ENCODE measurements at places on chromosomes 7 and 10.

GRCh38 chr10:102152545-102152890 lies 329 bp downstream of the NOLC1 start:
- DNase-seq = no peak

GRCh38 chr10:83516788-83517187 lies 622.5 kb upstream of the GHITM start:
- no peak for DNase-seq

DNA sequence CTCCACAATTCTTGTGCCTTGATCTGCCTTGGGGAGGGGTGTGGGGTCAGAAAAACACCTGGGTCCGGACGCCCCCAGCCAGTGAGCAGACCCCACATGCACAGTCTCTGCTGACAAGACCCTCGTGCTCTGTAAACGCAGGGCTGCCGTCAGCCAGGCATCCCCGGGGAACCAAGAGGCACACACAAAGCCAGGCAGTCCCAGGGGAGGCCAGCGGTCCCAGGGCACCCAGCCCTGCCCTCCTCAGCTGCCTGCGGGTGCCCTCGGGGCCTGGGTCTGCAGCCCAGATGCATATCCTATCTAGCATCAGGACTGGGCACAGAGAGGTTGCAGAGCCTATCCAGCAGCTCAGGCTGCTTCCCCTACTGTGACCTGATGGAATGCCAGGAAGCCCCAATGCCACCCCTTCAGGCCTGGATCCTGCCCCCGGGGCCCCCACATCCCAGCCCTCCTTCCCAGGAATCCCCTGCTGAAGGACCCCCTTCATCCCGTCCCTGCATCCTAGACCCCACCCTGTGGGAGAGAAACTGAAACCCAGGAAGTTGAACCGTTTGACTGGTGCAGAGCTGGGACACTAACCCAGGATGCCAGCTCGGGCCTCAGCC lies 92.4 kb downstream of the MICALL2 start:
- no peak for DNase-seq

DNA sequence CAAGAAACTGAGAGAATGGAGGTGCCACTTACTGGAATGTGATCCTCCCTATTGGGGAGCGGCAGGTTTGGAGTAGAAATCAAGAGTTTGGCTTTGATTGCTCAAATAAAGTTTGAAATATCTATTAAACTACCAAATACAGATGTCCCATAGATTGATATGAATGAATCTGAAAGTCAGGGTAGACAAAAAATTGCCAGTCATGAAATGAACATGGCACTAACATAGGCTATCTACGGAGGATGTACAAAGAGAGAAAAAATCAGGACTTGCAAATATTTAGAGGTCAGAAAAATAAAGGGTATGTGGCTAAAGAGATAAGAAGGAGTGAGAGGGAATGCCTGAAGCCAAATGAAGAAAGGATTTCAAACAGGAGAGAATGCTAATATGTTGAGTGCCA lies 119.9 kb downstream of the PCDH15 start:
- no peak for DNase-seq

DNA sequence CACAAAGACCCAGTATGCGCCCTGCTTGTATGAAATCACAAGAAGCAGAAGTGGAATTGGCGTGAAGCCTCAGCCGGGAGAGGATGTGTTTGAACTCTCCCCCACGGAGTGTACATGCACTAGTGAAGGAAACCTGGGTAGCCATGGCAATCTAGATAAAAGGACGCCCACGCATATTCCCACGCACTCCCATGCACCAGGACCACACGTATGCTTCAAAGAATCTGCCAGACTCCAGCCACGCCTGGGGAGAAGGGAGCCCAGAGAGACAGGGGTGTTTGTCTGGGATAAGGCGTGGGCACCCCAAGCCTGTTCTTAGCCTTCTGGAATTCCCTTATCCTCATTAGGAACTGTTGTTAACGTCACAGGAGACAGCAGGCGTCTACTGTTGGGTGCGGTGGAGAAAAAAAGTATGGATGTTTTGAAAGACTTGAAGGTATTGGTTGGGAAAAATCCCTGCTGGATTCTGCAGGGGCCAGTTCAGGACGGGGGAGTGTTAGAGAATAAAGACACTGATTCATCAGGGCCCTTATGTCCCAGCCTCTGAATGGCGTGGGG lies 28.9 kb upstream of the ECHDC3 start:
- no peak for DNase-seq

DNA sequence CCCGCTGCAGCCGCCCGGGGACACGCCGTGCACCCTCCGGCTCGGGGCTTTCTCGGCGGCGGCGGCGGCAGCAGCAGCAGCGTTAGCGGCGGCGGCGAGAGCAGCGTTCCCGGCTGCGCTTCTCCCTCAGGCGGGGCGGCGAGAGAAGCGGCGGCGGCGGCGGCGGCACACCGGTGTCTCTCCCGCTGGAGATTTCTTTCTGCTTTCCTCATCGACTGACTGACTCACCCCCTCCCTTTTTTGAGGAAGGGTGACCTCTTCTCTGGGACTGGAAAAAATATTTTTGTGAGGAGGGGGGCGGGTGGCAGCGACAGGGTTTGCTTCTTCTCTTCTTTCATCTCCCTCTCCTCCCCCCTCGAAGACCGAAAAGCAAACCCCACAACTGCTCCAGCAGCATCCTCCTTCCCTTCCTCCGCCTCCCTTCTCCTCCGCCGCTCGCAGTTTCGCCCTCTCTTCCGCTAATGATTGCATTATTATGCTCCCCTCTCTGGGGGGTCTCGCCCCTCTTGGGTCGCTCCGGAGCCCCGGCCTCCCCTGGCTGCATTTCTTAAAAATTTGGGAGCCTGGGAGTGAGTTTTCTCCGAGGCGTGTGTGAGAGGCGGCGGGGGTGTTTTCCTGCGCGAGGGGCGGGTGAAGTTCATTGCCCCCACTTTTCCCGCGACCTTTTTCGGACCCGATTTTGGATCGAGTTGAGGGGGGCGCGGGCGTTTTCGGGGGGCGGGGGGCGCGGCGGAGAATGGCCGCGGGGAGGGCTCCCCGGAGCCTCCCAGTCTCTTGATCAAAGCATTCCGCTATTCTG lies 411 bp downstream of the AUTS2 start:
- DNase-seq = no peak

- DNase-seq = no peak
Measured at GRCh38 chr7:134657526-134657925, 10.9 kb downstream of the BPGM start.

- DNase-seq = no peak
Measured at GRCh38 chr10:78413076-78414055, 379.7 kb downstream of the RPS24 start.
